ENCODE measurements at places on chromosomes 5 and 9.

GRCh38 chr9:1917396-1917935 lies 97.7 kb upstream of the SMARCA2 start:
- no peak for DNase-seq

DNA sequence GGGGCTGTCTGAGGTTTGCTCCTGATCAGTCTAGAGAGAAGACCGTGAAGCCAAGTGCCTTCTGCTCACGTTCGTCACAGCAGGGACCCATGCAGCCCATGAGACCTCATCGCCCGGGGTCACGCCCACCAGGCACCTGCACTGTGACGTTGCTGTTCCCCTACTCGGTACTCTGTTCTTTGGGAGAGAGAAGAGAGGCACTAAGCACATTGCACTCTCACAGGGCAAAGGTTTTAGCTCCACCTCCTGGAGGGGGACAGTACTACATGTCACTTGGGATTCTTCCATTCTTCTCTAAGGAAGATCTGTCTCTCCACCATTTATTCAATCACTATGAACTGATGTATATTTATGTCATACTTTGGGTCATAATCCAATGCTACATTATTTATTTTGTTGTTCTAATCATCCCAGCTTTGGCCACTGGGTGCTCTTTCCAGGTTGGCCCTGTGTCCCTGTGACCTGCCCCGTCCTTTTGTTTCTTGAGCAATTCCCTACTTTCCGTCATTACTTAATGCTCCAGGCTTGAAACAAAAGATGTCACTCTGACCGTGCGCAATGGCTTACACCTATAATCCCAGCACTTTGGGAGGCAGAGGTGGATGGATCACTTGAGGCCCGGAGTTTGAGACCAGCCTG lies 31.4 kb upstream of the BRD3 start:
- DNase-seq: peak; percentile 54

DNA sequence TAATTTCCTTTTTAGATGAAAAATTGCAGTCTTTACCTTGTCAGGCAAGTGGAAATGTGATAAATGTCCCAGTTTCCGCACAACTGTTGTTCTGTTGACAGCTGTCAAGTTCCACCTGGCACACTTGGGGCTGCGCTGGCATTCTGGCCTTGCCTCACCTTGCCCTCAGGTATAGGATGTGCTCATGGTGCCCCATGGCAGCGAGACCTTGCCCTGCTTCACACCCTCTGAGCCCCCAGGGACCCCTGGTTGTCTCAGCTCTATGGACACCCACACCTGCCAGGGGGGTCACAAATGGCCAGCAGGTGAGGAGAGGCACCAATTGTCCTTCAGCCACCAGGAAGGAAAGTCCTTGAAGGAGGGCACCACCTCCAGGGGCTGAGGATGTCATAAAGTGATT lies 37.5 kb upstream of the SEMA4D start:
- no peak for DNase-seq

DNA sequence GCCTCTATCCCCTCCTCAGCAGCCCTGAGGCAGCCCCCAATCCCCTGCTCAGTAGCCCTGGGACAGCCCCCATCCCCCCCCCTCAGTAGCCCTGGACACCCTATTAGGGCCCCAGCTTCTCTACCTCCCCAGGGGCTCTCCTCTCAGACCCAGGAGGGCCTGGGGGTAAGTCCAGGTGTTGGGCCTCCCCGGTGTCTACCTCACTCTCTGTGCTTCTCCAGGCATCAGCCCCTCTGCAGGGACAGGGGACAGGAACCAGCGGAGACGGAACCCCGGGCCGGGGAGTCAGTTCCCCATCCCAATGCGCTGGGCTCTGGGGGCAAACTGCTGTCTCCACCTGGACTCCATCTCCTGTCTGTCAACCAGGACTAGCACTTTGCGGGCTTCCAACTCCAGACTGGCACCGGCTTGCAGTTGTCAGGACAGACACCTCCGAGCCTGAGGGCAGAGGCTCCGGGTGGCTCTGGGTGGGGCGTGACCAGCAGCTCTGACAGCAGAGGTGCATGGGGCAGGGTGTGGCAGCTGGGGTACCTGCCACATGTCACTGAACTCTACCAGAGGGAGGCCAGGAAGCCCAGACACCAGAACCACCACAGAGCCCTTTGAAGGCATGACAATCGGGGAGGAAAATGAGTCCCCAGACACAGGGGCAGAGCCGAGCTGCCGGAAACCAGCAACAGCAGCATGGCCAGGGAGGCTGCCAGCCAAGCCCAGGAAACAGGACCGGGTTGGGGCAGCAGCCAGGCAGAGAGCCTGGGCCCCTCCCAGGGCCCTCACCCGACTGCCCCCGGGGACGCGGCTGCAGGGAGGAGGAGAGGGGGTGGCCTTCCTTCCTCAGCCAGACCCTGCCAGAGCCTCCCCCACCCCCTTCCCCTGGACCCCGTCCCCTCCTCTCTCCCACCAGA lies 17.7 kb upstream of the UBAC1 start:
- peak; percentile 24 for DNase-seq

DNA sequence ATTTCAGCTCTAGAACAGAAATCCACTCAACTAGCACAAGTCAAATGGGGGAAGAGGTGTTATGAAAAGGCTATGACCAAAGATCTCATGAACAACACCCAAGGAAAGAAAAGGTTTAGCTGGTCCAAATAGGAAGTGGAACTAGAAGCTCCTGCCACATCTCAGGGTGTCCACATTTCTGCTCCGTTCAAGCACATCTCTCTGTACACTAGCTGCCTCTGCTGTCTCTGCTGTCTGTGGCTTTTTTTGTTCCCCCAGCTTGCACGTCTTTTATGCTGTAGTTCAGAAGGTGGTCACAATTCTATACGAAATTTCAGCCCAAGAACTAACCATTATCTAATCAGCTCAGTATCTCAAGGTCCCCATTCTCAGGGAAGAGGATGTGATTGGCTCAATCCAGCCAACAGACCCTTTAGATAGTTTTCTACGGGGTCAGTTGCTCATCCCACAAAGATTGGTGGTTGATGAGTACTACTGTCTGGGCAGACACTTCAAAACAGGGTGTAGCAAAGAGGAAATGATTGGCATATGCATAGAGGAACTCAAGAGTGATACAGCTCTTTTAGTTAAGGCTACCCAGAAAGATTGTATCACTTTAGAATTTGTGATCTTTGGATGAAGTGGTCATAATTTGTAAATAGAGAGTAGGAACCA lies 44.0 kb downstream of the FANCC start:
- DNase-seq: no peak

- DNase-seq: no peak
These were observed 323.9 kb downstream of the TMEM161B start for GRCh38 chr5:87944553-87945285.
